ENCODE measurements at places on chromosomes 2 and 18.

GRCh38 chr2:186697536-186697935 lies 3.7 kb downstream of the FAM171B start:
- no peak for DNase-seq

GRCh38 chr2:80335411-80335810 lies 30.9 kb upstream of the LRRTM1 start:
- DNase-seq: no peak

GRCh38 chr2:237878-238277 lies 26.0 kb downstream of the SH3YL1 start:
- DNase-seq: no peak

- no peak for DNase-seq
Measured at GRCh38 chr2:203637471-203638167, 68.8 kb upstream of the CD28 start.

- DNase-seq: peak; percentile 57
Measured at GRCh38 chr2:96267159-96267971, 1.3 kb downstream of the CIAO1 start.

DNA sequence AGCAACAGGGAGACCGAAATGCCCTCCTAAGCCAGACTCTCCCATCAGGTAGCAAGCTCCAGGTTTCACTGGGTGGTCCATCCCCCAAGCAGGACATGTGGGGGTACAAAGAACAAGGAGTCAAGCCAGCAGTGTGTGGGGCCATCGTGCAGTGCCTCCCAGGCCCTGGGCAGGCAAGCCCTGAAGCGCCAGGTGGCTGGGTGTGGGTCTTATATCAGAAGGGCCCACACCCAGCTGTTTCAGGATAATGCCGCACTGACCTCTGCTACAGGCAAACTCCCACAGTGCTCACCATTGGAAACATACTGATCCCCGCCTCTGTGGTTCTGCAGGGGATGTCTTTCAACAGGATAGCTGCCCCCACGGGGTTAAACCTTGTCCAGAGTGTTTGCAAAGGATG lies 174.2 kb upstream of the SMAD2 start:
- DNase-seq: no peak

GRCh38 chr2:215161301-215161829 lies 22.9 kb upstream of the ABCA12 start:
- no peak for DNase-seq

GRCh38 chr2:109231996-109232705 lies 103.1 kb downstream of the SH3RF3 start:
- no peak for DNase-seq

GRCh38 chr18:31835528-31836133 lies 75.0 kb upstream of the SLC25A52 start:
- DNase-seq: peak; percentile 8

DNA sequence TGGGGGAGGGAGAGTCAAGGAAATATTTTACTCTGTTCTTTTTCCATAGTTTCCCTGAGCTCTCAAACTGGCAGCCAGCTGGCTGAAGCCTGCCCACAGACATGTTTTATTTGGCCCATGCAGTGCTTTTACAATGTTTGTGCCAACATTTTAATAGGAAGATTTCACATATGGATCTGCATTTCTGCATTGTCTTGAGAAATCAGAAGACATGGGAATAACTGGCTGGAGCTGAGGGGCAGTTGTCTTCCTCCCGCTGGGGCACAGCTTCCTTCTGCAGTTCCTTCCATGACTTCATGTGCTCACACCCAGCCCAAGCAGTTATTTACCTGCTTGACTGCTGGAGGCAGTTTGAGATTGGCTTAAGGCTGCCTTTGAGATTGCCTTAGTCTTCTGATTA lies 74.4 kb downstream of the PLCL1 start:
- no peak for DNase-seq

- DNase-seq: no peak
Measured at GRCh38 chr2:28363686-28364280, 28.9 kb upstream of the FOSL2 start.

DNA sequence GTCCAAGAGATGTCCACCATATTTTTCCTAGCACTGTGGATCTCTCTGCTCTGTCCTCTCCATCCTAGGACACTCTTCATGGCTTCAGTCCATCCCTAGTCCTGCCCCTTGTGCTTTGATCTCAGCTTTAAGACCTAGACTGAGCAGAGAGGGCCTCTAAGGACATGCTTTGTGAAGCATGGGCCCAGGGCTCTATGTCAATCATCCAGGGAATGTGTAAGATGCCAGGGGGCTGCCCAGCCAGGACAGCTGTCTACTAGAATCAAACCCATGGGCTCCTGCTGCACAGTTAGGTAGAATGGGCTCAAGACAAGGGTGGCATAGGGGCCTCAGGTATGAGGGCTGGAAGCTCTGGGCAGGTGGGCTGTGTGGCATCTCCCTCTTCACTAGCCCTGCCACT lies 24.9 kb downstream of the TET3 start:
- DNase-seq: no peak

- no peak for DNase-seq
Measured at GRCh38 chr2:100526868-100527267, 35.9 kb upstream of the PDCL3 start.

DNA sequence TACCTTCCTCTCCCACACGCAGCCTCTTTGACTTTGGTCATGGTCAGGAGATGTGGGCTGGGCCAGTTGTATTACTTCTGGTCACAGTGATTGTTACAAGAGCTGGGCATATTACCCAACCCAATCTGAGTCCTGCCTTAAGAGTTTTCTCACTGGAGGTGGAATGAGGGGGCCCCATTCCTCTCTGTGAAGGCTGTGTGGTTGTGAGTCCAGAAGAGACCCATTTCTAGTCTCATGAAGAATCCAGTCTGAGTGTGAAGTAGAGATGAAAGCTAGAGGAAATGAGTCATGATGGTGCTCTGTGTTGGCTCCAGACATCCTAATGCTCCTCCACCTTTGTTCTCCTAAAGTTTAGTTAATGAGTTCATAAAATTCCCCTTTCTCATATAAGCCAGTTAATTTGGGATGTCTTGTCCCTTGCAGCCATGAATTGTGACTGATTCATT lies 50.8 kb upstream of the RASGRP3 start:
- DNase-seq: no peak

DNA sequence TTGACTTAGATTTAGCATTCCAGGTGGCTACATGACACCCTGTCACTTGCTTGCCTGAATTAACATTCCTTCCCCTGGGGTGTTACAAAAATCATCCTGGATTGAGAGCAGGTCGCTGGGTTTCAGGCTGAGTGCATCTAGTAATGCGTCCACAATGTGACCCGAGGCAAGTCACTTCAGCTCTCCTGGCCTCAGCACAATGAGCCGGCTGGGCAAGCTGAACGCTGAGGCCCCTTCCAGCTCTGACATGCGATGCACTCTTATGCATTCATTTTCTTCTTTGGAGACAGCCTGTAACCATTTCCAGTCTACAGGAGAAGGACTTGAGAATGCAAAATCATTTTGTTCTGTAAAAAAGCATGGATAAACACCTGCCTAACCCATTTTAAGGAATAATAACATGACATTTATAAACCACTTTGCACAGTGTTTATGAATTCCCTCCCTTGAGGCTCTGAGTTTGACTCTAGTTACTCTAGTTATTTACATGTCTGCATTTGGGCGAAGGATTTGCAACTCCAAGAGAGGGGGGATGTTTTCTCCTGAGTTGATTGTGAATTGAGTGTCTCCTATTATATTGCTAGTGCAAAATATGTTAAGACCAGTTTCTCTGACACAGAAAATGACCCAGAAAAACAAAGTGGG lies 63.0 kb upstream of the CPO start:
- DNase-seq: no peak

GRCh38 chr2:152638056-152638455 lies 79.2 kb downstream of the PRPF40A start:
- no peak for DNase-seq

DNA sequence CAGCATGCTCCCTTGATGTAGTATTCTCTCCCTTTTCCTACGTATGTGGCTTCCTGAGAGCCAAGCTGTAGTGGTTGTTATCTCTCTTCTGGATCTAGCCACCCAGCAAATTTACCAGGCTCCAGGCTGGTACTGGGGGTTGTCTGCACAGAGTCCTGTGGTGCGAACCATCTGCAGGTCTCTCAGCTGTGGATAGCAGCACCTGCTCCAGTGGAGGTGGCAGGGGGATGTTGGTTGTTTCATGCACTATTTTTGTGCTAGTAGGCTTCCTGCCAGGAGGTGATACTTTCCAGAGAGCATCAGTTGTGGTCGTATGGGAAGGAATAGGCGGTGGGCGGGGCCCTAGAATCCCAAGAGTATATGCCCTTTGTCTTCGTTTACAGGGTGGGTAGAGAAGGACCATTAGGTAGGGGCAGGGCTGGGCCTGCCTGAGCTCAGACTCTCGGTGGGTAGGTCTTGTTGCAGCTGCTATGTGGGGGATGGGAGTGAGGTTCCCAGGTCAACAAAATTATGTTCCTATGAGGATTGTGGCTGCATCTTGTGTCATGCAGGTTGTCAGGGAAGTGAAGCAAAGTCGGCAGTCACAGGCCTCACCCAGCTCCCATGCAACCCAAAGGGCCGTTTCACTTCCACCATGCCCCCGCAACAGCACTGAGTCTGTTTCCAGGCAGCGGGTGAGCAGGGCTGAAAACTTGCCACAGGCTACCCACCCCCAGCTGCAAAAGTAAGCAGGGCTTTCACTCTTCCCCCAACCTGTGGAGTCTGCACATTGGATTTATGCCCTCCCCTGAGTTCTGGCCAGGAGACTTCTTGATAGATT lies 1139.5 kb downstream of the BCL11A start:
- DNase-seq: no peak

DNA sequence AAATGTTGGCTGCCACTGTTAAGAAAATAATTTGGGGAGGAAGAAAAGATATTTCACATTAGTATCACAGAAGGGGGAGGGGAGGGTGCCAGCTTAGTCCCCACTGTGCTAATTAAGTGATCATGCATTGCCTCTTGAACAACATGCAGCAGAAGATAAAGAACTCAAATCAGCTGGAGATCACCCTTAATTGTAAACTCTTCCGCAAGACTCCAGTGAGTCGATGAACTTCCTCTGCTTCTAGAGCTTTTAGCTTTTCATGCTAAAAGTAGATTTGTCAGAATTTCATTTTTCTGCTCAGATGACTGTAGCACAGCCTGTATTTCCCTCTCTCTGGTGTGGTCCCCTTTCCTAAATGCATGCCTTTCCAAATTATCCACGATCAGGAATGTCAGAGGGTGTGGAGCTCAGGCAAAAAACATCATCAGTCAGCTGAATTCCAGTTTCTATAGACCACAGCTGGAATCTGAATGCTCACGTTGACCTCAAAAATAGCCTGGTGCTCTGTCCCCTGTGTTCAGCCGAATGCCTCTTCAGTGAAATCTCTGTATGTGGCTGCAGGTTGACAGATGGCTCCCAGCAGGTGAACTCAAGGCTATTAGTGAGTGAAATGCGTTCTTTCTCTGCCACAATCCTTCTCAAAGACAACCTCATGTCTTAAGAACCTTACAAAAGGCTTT lies 156.8 kb upstream of the UNC80 start:
- no peak for DNase-seq

- no peak for DNase-seq
Measured at GRCh38 chr2:28602751-28603639, 107.1 kb downstream of the PLB1 start.

- peak; percentile 7 for DNase-seq
Measured at GRCh38 chr2:144703852-144704708, 184.2 kb upstream of the ZEB2 start.

DNA sequence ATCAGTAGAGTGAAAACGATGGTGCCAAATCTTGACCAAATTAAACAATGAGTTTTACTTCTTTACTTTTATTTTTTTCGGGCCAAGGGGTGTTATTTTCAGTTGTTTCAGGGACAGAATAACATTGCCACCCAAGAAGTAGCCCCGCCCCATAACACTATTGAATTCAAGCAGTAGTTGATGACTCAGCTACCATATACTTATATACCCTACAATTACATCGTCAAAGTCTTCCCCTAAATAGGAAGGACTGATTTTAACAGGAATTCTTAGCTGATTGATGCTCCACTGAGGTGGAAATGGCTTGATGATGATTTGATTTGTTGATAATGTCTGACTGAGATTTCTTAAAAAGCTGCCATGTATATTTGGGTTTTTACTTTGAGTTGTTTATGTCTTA lies 24.7 kb downstream of the LYPD6B start:
- DNase-seq: no peak

DNA sequence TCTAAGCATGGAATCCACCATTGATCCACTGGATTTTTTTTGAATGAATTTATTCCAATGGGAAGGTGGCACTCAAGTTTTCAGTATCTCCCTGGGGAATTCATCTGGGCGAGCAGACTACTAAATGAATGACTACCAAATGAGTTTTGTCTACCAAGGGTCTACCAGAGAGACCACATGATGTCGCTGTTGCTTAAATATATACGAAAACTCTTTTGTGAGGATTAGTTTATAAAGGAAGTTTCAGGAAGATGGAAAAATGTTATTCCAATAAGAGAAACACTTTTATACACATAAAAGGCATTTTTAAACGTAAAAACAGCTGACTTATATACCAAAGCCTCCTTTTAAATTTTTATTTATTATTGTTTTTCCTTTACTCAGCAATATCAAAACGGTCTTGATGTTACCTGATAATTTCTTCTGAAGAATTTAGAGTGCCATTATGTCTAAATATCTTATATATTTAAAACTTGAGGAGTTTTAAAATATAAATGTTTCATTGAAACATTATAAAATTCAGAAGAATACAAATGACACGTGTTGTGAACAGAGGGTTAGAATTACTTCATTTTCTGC lies 139.7 kb downstream of the HRH4 start:
- DNase-seq: peak; percentile 48

Data from ACHN (cell line).